Activated CD4-positive, alpha-beta T cell treated with anti-CD3 and anti-CD28 coated beads for 48 hours (primary cell): ENCODE measurements at places on chromosomes 2 and 18.

- DNase-seq: no peak
Measured at GRCh38 chr2:137928547-137929518, 35.4 kb upstream of the HNMT start.

GRCh38 chr2:55712477-55713060, 18.9 kb upstream of the PNPT1 start:
- no peak for DNase-seq

- DNase-seq: peak; percentile 90
Measured at GRCh38 chr2:11248-11941, 34.9 kb downstream of the FAM110C start.

GRCh38 chr2:97716695-97717612, 3.6 kb downstream of the ZAP70 start:
- DNase-seq: no peak

DNA sequence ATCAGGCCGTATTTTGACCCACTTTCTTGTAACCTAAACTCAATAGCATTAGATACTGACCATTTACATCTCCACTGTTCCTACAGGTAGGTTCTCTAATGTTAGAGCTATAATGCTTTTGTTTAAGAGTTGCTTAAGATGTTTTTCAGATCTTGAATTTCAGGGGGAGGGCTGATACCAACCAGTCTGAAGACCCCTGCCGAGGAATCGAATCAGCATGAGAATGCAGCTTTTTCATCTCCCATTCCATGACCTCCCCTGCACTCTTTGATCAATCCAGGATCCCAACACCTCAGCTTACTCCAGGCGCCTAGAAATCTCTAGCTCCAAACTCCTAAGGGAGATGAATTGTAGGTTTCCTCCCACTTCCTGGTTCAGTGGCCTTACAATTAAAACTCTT, 120.5 kb upstream of the MC4R start:
- DNase-seq: no peak

DNA sequence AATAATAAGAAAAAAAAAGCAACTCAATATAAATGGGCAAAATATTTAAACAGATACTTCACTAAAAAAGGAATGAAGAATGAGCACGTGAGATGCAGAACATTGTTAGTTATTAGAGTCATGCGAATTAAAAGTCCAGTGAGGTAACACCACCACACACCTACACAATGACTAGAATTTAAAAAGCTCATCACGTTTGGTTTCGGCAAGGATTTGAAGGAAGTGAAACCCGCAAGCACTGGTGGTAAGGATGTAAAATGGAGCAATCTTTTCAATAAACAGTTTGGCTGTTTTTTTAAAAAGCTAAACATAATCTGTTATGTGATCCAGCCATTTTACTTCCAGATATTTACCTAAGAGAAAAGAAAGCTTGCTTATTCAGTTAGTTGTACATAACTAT, 1181.6 kb upstream of the CELF4 start:
- no peak for DNase-seq

DNA sequence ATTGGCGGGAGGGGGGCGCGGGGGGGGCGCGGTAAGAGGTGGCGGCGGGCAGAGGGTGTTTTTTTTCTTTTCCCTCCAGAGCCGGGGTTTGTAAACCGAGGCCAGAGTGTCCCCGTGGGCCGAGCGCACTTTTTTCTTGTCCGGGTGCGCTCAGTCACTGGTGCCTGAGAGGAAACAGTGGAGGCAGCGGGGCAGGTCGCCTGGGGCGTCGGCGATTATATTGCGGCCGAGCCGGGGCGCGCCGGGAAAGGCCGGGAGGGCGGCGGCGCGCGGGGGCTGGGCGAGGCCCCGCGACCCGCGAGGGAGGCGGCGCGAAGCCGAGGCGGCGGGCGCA, 275 bp downstream of the HOXD8 start:
- DNase-seq: no peak

DNA sequence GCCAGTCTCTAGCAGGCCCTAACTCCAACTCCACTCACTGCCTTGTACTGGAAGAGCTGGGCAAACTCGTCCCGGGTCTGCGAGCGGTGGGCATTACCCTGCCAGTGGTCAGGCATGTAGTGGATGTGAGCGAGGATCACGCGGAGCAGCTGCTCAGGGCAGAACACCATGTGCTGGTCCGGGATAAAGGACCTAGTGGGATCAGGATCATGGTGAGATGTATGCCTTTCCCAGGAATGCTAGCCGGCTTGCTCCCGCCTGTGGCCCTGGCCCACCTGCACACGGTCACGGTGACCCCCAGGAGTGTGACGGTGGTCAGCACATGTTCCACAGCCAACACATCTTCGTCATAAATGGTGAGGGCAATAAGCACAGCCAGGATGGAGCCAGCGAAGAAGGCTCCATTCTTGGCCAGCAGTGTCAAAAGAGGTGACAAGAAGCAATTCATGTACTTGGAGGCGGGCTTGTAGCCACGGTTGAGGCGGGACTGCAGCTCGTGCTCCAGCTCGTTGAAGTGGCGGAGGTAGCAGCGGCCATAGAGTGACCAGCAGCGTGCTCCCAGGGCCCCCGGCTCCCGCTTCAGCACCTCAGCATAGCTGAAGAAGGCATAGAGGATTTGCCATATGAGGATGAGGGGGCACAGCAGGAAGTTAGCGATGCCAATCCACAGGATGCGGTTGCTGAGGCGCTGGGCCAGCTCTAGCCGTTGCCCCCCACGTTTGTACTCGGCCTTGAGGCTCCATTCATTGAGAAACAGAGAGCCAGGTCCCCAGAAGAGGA, 5.3 kb upstream of the ABCB6 start:
- DNase-seq: no peak

GRCh38 chr18:79982736-79983135, 5.6 kb downstream of the TXNL4A start:
- peak; percentile 60 for DNase-seq

- DNase-seq: no peak
Measured at GRCh38 chr18:54267701-54268100, 1.6 kb upstream of the POLI start.

DNA sequence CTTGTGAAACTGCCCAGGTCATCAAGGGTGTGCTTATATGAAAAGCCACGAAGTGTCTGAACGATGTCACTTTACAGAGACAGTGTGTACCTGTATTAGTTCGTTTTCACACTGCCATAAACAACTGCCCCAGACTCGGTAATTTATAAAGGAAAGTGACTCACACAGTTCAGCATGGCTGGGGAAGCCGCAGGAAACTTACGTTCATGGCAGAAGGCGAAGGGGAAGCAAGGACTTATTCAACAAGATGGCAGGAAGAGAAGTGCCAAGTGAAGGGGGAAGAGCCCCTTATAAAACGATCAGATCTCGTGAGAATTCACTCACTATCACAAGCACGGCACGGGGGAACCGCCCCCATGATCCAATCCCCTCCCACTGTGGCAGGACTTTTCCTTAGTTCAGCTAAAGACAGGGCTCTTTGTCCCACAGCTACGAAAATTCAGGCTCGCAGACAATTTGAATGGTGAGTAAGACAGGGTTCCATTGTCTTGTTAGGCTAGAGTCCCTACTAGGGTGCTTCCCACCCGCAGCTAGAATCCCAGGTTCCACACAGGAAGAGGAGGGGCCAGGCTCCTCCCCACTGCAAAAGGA, 20.1 kb downstream of the TMEM177 start:
- no peak for DNase-seq

GRCh38 chr18:65091744-65092329, 659.0 kb upstream of the CDH7 start:
- no peak for DNase-seq

GRCh38 chr2:171595896-171596295, 73.6 kb downstream of the CYBRD1 start:
- no peak for DNase-seq

- DNase-seq: no peak
Measured at GRCh38 chr2:44100351-44100750, 68.3 kb upstream of the PPM1B start.

GRCh38 chr2:210839450-210839849, 283.1 kb downstream of the CPS1 start:
- DNase-seq: no peak

- no peak for DNase-seq
Measured at GRCh38 chr2:7646661-7647060, 729.4 kb downstream of the RNF144A start.
